ENCODE measurements at places on chromosomes 3 and 15.

GRCh38 chr3:36146404-36146803 is 233.9 kb upstream of the STAC start:
- no peaks in the 10 kb centered on the region for H3K27me3 ChIP-seq
- no peaks in the 10 kb centered on the region for H3K4me1 ChIP-seq
- DNase-seq: no peak

DNA sequence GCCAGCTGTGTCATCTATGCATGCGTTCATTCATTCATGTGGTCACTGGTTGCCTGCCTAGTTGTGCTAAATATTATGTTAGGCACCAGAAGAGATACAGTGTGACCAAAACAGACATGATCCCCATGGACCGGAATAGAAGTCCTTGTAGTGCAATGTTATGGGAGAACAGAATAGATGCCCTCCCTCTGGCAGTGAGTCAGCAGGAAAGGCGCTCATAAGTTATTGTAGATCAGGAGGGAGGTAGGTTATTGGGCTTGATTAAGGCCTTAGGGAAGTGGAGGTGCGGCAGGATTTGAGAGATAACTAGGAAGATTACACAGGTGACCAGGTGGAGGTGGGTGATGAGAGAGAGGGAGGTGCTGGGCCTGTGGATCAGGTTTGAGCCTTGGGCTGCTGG is 5.2 kb downstream of the MCTP2 start:
- no peak for DNase-seq
- no peak overlapping the region for H3K27ac ChIP-seq
- H3K27me3 ChIP-seq: no peaks in the 10 kb centered on the region
- no peaks in the 10 kb centered on the region for H3K4me1 ChIP-seq

GRCh38 chr3:88882121-88882520 is 225.3 kb upstream of the EPHA3 start:
- no peak for DNase-seq
- no peaks in the 10 kb centered on the region for H3K4me1 ChIP-seq
- no peak overlapping the region for H3K27ac ChIP-seq
- H3K36me3 ChIP-seq: no peaks in the 10 kb centered on the region
- H3K4me3 ChIP-seq: no peak overlapping the region

DNA sequence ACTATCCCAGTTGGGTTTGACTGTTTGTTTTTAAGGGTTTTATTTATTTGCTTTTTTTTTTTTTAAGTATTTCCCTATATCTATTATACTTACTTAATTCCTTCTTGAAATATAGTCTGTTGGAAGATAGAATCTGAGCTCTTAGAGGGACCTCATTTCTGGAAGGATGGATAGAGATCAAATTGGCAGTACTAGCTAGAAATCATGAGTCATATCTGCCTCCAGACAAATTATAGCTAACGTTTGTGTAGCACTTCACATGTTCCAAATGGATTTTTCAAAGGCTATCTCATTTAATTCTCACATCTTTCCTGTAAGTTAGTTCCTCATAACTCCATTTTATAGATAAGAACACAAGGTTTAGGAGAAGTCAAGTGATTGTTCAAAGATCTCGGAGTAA is 384.7 kb downstream of the ZIC1 start:
- H3K27me3 ChIP-seq: no peaks in the 10 kb centered on the region
- no peak overlapping the region for H3K27ac ChIP-seq
- no peaks in the 10 kb centered on the region for H3K36me3 ChIP-seq
- no peak overlapping the region for H3K4me3 ChIP-seq
- no peak for DNase-seq

- no peaks in the 10 kb centered on the region for H3K27me3 ChIP-seq
- H3K4me1 ChIP-seq: no peaks in the 10 kb centered on the region
- H3K27ac ChIP-seq: no peak overlapping the region
- no peak overlapping the region for H3K4me3 ChIP-seq
Measured at GRCh38 chr15:59376733-59377132, 4.1 kb upstream of the MYO1E start.

- H3K36me3 ChIP-seq: no peaks in the 10 kb centered on the region
- H3K4me3 ChIP-seq: no peak overlapping the region
- no peaks in the 10 kb centered on the region for H3K4me1 ChIP-seq
Measured at GRCh38 chr3:192835818-192836815, 81.5 kb downstream of the MB21D2 start.
